ENCODE measurements at places on chromosomes 3 and 15.

GRCh38 chr3:121710347-121710746 is 39.2 kb downstream of the GOLGB1 start:
- no peak for DNase-seq

DNA sequence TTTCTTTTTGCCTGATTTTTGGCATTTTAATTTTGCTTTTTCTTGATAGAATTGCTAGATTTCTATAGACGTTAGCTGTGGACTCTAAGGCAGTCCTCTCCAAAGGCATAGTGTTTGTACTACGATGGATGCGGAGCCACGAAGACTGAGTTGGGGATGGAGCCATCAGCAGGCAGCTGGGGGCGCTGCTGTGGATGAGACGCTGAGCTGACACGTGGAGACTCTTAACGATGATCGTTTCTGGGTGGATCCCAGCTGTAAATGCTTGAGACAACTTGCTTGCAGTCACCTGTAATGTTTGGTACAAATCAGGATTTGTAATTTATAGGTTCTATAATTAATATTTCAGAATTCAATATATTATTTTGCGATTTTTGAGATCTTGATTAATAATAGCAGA is 13.3 kb upstream of the PPP1R2 start:
- no peak for DNase-seq

- DNase-seq = no peak
Measured at GRCh38 chr15:64161688-64162477, 939 bp downstream of the PPIB start.

DNA sequence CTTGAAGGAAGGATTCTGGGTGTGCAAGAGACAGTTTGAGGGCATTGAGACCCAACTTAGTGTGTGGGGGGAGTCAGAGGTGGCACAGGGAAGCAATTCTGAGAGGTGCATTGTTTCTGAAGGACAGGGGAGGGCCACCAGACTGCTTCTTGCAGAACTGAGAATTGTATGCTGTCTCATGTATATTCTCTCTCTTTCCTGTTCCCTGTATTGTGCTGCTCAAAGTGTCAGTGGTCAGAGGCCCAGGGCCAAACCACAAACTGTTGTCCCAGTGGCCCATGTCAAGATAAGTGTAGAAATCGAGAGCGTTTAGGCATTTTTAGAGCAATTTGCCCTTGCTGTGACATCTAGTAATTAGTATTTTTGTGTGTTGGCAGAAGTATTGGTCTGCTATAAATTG is 567.1 kb downstream of the EDEM1 start:
- no peak for DNase-seq

DNA sequence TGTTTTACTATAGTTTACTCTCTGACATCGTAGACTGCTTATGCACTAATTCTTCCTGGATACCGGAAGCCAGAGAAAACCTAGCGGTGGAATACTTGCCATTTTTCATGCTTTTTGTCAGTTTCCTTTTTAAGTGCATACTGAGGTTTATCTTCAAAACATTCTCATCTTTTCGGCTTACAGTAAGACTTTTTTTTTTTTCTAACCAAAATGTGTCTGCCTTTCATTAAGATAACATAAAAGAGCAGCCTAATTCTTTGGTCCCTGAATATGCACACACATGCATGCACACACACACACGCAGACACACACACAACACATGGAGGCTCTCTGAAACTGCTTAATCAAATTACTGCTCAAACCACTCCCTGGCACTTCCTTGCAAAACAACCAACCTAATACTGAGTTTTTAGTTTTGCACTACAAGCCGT is 1.3 kb downstream of the ZNF445 start:
- no peak for DNase-seq

DNA sequence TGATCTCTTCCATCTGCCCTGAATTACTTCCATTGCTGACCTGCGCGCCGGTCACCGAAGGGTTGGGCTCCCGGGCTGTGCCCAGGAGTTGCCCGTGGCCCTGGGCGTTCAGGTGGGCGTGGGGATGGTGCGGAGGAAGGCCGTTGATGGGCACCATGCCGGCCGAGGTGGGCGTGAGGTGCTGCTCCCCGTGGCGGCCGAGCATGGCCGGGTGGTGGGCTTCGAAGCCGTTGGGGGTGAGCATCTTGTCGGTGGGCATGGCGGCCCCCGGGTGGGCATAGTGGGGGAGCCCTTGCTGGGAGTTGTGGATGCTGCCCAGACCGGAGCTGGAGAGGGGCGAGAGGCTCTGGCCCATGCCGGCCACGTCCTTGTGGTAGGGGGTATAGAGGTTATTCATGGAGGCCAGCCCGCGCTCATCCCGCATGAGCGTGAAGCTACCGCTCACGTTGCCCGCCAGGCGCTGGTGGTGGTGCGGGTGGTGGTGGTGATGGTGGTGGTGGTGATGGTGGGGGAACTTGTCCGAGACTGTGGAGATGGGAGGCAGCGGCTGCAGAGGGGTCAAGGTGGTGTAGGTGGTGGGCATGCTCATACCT is 1.0 kb downstream of the ONECUT1 start:
- DNase-seq = no peak

DNA sequence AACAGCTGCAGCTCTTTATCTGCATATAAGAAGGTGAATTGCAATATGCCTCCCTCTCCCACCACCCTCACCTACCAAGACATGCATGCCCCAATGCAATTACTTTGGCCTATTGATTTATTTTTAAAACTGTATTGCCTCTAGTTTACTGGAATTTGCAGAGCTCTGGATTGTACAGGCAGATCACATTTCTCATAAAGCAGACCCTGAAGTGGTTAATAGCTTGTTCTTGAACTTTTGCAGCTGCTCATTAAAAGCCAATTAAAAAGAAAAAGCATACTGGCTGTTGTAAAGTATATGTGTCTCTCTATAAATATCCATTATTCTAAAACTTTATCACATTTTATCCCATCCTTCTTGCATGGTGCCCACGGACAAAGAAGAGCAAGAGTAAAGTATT is 221.5 kb upstream of the TOPAZ1 start:
- no peak for DNase-seq

- DNase-seq = peak; percentile 87
Measured at GRCh38 chr15:88878720-88879184, 16.6 kb downstream of the HAPLN3 start.

DNA sequence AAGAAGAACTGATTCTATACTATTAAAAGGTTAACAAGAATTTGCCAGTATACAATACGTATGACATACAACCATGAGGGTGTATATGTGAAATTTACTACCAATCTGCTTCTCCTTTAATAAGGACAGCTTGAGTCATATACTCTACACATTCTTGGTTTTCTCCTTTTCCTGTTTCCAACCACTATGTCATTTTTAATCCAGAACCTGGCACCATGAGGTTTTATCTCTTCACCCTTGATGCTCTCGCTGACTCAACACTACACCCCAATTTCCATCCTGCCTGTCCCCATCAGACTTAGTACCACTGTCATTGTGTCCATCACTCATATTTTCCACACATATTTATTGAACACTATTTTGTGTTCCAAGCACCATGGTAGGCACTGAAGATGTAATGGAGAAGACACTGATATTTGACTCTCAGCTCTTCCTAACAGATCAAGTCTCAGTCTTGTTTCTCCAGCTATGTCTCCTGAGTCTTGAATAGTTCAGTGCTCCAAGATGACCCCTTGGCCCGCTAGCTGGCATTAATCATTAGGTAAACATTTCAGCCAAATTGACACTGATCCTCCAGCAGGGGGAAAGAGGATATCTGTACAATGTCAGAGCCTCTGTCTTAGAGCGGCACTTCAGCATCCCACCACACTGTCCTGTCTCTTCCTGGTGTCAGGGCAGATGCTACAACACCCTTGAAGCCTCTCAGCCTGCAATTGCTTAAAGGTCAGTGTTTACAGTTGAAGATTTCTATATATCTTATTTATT is 11.2 kb upstream of the COL8A1 start:
- DNase-seq = no peak

- no peak for DNase-seq
Measured at GRCh38 chr3:122322095-122323075, 2.7 kb upstream of the CSTA start.

- DNase-seq = no peak
Measured at GRCh38 chr15:70799667-70800450, 36.5 kb upstream of the UACA start.

- no peak for DNase-seq
Measured at GRCh38 chr3:13954266-13954665, 74.4 kb upstream of the WNT7A start.

DNA sequence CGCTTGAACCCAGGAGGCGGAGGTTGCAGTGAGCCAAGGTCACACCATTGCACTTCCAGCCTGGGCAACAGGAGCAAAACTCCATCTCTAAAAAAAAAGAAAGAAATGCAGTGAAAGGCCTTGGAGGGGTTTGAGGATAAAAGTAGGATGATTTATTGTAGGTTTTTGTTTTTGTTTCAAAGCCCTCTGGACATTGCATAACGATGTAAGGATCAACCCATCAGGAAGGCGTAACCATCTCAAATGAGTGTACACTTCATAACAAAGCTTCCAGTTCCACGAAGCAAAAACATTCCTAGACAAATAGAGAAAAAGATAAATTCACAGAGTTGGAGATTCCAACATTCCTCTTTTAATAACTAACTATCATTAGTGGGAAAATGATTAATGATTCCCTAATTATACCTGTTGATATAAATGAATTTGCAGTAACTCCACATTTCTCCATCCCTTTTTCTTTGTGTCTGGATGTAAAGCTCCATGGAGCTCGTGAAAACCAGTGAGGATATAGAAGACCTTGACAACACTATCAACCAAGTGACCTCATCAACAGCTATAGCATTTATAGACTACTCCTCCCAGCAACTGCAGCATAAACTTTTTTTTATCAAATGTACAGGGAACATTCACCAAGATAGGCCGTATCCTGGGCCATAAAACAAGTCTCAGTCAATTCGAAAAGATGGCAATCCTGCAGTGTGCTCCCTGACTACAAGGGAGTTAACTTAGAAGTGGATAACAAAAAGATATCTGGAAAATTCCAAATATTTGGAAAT is 48.7 kb upstream of the PPP4R2 start:
- DNase-seq = no peak

GRCh38 chr3:182905623-182906022 is 74.7 kb downstream of the DCUN1D1 start:
- DNase-seq = no peak

- no peak for DNase-seq
Measured at GRCh38 chr3:151299006-151299405, 17.6 kb downstream of the GPR87 start.

- no peak for DNase-seq
Measured at GRCh38 chr3:195876297-195877064, 31.9 kb downstream of the TNK2 start.

- no peak for DNase-seq
Measured at GRCh38 chr3:11420066-11420465, 147.9 kb downstream of the ATG7 start.

DNA sequence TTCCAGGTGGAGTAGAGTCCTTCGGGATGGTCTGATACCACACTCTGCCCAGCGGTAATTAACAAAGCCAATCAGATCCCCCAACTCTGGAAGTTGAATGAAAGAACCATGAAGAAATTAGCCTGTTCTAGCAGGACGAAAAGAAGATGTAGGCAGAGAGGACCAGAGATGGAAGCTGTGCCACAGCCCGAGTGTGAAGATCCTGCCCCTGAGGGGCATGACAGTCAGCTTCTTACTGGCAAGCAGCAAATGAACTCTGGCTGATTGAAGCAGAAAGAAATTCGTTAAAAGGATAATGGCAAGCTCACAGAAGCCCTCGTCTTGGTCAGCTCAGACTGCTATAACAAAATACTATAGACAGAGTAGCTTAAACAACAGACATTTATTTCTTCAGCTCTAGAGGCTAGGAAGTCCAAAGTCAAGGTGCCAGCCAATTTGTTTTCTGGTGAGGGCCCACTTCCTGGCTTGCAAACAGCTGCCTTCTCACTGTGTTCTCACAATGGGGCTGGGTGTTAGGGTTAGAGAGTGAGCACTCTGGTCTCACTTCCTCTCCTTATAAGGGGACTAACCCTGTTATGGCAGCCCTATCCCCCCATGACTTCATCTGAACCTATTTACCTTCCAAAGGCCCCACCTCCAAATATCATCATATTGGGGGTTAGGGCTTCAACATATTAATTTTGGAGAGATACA is 307.1 kb downstream of the VPS13C start:
- no peak for DNase-seq

GRCh38 chr3:9399746-9400145 is 2.3 kb downstream of the SETD5 start:
- DNase-seq = peak; percentile 77

DNA sequence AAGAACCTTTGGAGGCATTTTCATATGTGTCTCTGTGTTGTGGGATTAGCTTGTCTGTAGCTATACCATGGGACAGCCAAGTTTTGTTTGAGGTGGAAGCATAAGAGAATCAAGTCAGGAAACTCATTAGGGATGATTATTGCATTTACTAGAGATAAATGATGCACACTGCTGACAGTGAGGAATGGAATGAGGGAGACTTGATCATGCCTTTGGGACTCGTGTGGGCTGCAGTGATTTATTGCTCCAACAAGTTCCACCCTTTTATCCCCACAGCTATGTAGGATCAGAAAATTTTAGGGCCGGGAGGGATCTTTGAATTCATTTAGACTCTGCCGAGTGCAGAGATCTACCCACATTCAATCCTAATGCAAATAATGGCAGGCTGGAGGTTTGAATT is 16.3 kb downstream of the ZNF385D start:
- no peak for DNase-seq

- no peak for DNase-seq
Measured at GRCh38 chr3:41115069-41115468, 84.2 kb upstream of the CTNNB1 start.

DNA sequence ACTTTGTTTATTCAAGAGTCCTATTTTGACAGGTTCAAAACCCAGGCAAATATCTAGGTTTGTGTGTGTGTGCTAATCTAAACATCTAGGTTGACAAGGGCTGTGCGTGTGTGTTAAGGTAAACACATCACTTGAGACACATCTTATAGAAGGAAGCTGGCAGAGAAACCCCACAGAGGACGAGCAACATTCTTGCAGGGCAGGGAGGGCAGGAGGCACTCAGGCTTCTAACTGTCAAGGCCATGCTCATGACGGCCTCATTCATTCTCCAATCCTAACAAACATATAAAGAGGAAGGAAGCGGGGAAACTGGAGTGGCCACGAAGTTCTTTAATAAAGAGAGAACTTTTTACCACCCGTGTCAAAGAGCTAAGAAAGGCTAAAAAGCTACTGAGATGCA is 43.4 kb downstream of the SLCO2A1 start:
- DNase-seq = no peak

DNA sequence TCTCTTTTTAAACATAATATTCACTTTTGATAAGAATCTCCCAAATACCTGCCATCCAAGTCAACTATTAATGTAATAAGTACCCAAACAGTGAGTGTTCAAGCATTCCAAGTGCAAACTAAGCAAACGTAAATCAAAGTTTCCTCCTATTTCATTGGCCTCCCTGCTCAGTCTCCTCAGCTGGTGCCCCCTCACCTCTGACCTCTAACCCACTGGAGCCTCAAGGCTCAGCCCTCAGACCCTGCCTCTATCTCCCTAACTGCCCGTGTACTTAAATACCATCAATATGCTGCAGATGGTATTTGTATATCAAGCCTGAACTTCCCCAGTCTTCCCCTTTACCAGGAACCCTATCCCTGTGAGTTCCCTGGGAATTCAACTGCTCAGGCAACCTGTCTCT is 31.8 kb downstream of the CHSY1 start:
- DNase-seq = no peak

- no peak for DNase-seq
Measured at GRCh38 chr15:100728371-100729201, 126.2 kb downstream of the ASB7 start.

- no peak for DNase-seq
Measured at GRCh38 chr3:35970793-35971192, 331.5 kb downstream of the ARPP21 start.

- DNase-seq = no peak
Measured at GRCh38 chr15:76930831-76931396, 635 bp upstream of the RCN2 start.

GRCh38 chr3:50571486-50571885 is 2.2 kb downstream of the HEMK1 start:
- DNase-seq = no peak
